ENCODE measurements at places on chromosomes 16 and 17.

GRCh38 chr17:50325906-50326305 lies 20.0 kb upstream of the XYLT2 start:
- no peak for DNase-seq

DNA sequence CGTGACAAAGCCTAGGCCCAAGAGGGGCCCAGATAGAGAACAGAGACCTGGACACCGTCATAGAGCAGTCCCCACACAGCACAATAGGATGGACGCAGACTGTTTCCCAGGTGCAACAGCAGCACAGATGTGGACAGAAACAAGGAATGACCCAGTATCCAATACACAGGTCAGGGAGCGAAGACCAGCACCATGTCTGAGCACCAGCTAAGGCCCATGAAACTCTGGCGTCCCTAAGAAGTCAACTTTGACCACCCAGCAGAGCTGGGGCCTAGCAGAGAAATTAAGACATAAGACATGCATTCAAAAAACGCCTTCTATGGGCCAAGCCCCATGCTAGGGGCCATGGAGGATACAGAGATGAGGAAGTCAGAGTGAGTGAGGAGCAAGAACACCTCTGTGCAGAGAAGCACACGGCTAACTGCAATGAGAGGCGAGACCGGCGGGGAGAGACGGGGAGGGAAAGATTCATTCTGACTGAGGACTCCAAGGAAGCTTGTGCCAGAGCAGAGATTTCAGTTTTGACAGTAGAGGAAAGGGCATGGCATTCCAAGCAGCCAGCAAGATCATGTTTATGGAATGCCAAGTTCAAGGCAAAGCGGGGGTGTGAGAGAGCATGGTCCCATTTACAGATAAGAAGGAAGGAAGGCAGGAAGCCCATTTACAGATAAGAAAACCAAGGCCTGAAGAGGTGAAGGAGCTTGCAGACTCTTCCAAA lies 50.8 kb downstream of the PITPNM3 start:
- no peak for DNase-seq

DNA sequence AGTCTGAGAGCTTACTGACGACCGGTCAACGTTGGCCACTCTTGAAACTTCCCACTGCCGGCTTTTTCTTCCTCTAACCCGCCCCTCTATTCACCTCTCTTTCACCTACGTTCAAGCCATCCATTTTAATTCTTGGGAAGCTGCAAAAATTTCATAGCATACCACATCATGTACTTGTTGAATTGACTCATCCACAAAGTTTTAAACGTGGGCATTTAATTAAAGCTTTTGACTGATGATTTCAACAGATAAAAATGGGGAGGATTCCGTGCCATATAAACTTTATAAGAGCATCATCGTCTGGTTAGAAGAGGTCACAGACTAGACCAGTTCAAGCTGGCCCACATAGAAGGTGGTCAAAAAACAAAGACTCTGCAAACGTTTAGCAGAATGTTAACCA lies 22.5 kb downstream of the VPS53 start:
- DNase-seq = no peak

GRCh38 chr16:23466162-23466885 lies 13.3 kb upstream of the COG7 start:
- DNase-seq = no peak

DNA sequence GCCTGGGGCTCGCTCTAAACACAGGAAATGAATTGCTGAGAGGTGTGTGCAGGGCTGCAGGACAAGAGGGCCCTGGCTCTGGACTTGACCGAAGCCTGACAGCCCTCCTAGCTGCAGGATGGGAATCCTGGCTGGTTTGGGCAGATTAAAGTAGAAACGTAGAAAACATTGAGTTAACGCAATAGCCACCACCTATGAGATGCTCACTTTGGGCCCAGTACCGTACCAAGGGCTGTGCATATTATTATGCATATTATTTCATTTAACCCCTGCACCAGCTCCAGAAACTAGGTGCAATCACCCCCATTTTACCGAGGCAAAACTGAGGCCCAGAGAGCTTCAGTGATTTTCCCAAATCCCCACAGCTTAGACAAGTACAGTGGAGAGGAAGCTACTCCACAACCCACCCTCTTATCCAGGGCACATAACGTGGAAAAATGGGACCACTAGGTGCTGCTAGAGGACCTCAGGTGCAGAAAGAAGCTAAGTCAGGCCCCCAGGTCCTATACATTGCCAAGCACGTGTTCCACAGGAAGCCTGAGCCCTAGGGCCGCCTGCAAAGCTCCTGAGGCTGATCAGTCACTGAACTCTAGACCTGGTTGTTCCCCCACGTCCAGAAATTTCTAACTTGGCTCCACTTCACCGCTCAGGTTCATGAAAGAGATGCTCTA lies 79.2 kb downstream of the MYH11 start:
- peak; percentile 18 for DNase-seq

Measured in nephron progenitor cell (in vitro differentiated cells).